ENCODE measurements at places on chromosomes 5 and 9.

DNA sequence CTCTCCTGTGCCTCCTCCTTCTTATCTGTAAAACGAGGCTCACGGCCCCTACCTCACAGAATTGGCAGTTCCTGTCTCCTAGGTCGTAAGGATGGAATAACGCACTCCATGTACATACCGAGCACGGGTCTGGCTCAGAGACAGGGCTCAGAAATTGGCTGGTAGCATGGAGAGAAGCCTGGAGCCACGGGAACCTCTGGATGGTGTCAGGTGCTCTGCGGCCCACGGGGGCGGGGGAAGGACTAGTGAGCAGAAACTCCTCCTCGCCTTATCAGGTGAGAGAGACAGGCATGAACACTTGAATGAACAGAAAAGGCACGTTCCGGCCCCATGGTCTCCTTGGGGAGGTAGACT is 15.4 kb upstream of the C5orf47 start:
- no peak for DNase-seq

DNA sequence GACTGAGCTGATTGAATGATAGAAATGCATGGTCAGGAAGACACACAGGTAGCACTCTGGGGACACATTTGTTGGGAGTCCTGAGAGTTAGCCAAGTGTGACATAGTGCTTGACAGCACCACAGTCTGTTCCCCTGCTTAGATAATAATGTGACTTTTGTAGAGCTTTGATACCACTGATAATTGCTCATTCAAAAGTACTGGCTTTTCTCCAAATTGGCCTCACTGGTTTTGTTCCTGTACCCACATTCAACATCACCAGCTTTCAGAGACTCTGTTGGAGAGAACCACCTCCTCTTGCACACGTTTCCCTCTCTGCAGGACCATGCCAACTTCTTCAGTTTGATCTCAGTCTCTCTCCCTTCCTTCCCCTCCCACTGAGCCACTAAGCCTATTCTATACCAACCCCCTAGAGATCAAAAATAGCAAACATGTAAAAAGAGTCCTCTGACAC is 52.5 kb upstream of the IL7R start:
- no peak for DNase-seq

- no peak for DNase-seq
Measured at GRCh38 chr5:58929726-58930125, 346.9 kb downstream of the RAB3C start.

- no peak for DNase-seq
Measured at GRCh38 chr5:107979291-107979690, 308.6 kb upstream of the EFNA5 start.

DNA sequence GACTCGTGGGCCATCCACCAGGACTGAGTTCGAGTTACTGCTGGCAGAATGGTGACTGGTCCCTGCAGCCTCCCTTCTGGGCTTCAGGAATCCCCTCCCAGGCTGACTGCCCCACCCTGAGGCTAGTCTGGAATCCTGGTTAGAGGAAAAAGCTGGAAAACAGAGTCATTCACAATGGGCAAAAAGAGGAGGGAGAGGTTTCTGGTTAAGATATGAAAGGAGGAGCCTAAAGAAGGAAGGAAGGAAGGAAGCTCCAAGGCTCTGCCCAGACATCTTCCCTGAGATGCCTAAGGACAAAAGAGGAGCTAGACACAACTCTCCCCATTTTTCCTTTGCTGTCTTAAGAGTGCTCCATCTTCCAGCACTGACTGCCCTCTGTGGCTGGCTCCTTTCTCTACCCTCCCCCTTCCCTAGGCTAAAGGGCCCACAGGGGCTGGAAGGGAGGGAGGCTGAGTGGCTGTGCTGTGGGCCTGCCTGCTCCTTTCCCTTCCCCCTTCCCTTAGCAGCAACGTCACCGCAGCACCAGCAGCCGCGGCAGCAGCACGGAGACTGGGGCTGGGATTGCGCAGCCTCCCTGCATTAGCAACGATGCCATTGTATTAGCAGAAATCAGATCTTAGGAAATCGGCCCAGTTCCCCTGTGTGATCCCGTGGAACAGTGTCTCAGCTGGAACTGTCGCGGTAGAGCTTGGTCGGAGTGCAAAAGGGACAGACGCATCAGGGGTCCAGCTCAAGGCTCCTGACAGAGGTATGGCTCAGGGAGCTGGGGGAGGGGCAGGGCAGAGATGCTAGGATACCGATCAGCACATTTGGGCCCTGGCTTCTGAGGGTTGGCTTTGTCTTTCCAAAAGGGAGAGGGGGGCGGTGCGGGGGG is 48.7 kb downstream of the RUSC2 start:
- DNase-seq = no peak

DNA sequence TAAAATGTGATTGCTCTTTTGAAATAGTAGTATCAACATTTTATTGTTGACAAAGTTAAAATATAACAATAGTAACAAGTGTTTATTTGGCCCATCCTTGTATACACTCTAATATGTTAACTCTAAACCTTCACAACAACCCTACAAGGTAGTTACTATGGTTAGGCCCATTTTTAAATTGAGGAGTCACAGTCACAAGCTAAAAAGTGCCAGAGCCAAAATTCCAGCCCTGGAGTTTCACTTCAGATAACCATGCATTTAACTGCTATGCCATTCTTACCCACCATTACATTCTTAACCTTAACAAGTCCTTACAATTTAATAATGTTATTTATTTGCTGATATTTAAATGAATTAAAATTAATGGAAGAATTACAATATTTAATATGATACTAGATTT is 91.2 kb downstream of the CWC27 start:
- no peak for DNase-seq

Data from retinal pigment epithelial cell (primary cell).